ENCODE measurements at places on chromosomes 13 and 19.

DNA sequence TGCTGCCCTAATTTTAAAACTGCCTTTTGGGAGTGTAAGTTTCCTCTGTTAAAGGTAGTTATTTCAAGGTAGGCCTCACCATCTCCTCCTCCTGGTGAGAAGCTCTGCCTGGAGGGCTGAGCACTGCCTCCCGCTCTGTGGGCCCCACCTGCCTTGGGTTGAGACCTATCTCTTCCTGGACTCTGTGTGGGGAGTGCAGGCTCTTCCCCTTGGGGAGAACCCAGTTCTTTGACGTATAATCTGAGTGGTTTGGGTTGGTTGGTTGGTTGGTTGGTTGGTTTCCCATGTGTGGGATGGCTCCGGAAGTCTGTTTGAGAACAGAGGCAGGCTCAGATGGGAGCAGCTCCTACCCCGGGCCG lies 39.1 kb downstream of the ACTN4 start:
- peaks cover 99% of the 10 kb centered on the region for H3K4me1 ChIP-seq
- H3K4me3 ChIP-seq: no peak overlapping the region

- no peaks in the 10 kb centered on the region for H3K36me3 ChIP-seq
- no peak overlapping the region for H3K27ac ChIP-seq
- no peaks in the 10 kb centered on the region for H3K4me1 ChIP-seq
- H3K27me3 ChIP-seq: no peaks in the 10 kb centered on the region
- no peak for DNase-seq
Observed at GRCh38 chr13:58869566-58869965, 1238.0 kb downstream of the PCDH17 start.

GRCh38 chr13:101429733-101430132 lies 13.4 kb upstream of the NALCN start:
- no peak overlapping the region for H3K4me3 ChIP-seq
- no peaks in the 10 kb centered on the region for H3K36me3 ChIP-seq
- peaks cover 3% of the 10 kb centered on the region for H3K27me3 ChIP-seq
- H3K4me1 ChIP-seq: no peaks in the 10 kb centered on the region
- no peak overlapping the region for H3K27ac ChIP-seq
- DNase-seq: no peak

GRCh38 chr19:33297401-33298145 lies 4.8 kb downstream of the CEBPA start:
- H3K4me1 ChIP-seq: peaks cover 46% of the 10 kb centered on the region
- no peak overlapping the region for H3K27ac ChIP-seq
- no peak overlapping the region for H3K4me3 ChIP-seq
- DNase-seq: no peak
- H3K27me3 ChIP-seq: peaks cover 10% of the 10 kb centered on the region
- H3K36me3 ChIP-seq: no peaks in the 10 kb centered on the region

DNA sequence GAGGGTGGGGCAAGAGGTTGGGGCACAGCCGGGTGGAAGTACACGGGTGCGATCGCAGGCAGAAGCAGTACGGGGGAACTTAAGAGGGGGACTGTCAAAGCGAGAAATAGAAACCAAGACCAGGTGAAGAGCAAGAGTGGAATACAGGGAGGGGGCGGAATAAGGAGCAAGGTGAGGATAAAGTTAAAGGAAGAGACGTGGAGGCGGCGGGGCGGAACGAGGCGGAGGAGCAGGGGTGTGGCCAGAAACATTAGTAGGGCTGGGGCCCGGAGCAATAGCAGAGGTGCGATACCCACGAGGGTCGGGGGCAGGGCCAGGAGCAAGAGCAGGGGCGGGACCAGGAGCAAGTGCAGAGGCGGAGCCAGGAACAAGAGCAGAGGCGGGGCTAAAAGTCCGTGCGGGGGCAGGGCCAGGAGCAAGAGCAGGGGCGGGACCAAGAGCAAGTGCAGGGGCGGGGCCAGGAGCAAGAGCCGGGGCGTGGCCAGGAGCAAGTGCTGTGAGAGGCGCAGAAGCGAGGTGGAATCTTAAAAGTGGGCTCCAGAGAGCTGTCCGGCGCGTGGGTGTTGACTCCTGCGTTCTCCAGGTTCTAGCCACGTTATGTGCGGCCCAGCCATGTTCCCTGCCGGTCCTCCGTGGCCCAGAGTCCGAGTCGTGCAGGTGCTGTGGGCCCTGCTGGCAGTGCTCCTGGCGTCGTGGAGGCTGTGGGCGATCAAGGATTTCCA lies 1.2 kb downstream of the CATSPERG start:
- H3K4me3 ChIP-seq: peak overlapping the region; percentile 65
- H3K27me3 ChIP-seq: no peaks in the 10 kb centered on the region
- peak; percentile 99 for DNase-seq
- peaks cover 4% of the 10 kb centered on the region for H3K36me3 ChIP-seq
- peak overlapping the region; percentile 82 for H3K27ac ChIP-seq

DNA sequence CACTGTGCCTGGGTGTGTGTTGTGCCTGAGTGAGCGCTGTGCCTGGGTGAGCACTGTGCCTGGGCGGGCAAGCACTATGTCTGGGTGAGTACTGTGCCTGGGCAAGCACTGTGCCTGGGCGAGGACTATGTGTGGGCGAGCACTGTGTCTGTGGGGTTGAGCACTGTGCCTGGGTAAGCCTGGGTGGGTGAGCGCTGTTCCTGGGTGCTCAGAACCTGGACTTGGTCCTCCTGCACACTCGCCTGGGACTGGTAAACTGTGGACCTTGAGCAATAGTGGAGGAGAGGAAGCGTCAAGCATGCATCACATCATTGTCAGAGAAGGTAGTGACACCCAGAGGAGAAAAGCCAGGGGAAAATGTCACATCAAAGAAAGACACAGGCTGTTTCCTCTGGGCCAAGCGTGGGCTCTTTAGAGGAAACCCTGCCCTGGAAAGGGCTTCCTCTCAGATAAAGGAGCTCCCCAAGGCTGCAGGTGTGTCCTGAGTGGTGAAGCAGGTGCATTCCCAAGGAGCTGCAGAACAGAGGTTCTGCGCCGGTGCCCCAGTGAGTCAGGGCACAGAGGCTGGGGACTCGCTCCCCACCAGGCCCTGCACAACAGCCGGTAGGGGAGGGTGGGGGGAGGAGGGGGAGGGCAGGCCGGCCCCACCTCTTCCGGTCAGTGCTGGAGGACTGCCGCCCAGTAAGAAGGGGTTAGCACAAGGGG lies 141.2 kb downstream of the TEX29 start:
- DNase-seq: no peak
- H3K4me3 ChIP-seq: no peak overlapping the region
- H3K27ac ChIP-seq: no peak overlapping the region
- no peaks in the 10 kb centered on the region for H3K36me3 ChIP-seq
- no peaks in the 10 kb centered on the region for H3K4me1 ChIP-seq
- peaks cover 37% of the 10 kb centered on the region for H3K27me3 ChIP-seq

- no peaks in the 10 kb centered on the region for H3K36me3 ChIP-seq
- peaks cover 9% of the 10 kb centered on the region for H3K4me1 ChIP-seq
- H3K27me3 ChIP-seq: peaks cover 39% of the 10 kb centered on the region
- H3K4me3 ChIP-seq: no peak overlapping the region
Observed at GRCh38 chr13:113404366-113404722, 40.4 kb upstream of the GRTP1 start.

DNA sequence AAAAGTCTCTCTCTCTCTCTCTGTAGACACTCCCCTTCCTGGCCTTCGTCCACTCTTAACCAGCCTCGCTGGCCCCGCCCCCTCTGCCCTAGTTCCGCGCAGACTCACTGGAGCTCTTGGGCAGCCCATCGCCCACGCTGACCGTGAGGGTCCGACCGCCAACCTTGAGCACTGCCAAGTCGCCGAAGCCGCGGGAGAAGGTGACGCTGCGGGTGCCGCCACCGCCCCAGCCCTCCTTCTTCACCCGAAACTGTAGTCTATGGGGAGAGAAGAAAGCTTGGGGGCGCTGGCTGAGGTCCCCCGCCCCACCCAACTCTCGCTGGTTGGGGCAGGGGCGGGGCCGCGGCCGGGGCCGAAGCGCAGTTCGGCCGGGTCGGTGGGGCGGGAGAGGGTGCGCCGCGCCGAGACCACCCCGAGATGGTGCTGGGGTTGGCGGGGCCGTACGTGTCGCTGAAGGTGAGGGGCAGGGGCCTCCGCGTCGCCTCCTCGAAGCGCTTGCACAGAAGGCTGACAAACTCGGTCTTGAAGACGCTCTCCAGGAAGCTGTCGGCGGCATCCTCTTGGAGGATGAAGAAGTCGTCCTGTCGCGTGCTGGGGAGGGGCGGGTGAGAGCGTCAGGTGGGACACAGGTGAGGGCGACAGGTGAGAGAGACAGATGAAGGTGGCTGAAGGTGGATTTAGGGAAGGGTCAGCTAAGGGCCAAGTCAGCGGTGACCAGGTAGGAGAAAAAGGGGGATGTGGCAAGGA lies 12.6 kb upstream of the ZNF414 start:
- peaks cover 69% of the 10 kb centered on the region for H3K36me3 ChIP-seq
- H3K27me3 ChIP-seq: no peaks in the 10 kb centered on the region
- H3K4me1 ChIP-seq: peaks cover 11% of the 10 kb centered on the region
- H3K27ac ChIP-seq: peak overlapping the region; percentile 87

DNA sequence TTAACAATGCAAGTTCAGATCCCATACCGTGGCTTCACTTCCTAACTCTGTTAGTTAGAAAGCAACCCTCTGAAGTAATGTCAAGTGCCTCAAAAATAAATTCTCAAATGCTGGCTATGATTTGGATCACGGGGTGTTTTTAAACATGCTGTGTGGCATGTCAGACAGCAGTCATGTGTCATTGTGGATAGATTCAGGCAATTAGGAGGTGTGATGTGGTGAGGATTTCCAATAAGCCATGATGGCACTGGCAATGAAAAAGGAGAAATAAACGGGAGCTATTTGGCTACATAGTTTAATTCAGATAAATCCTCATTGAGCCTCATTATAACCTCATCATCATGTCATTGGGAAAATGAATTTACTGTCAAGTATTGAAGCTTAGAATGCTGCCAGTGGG lies 130.3 kb downstream of the ATP8A2 start:
- no peaks in the 10 kb centered on the region for H3K4me1 ChIP-seq
- H3K36me3 ChIP-seq: no peaks in the 10 kb centered on the region
- DNase-seq: no peak
- H3K4me3 ChIP-seq: no peak overlapping the region
- peaks cover 5% of the 10 kb centered on the region for H3K27me3 ChIP-seq

GRCh38 chr19:10565028-10565566 lies 713 bp downstream of the KRI1 start:
- peaks cover 33% of the 10 kb centered on the region for H3K4me1 ChIP-seq
- peak overlapping the region; percentile 87 for H3K27ac ChIP-seq
- peak; percentile 68 for DNase-seq
- peaks cover 24% of the 10 kb centered on the region for H3K36me3 ChIP-seq
- peak overlapping the region; percentile 89 for H3K4me3 ChIP-seq

DNA sequence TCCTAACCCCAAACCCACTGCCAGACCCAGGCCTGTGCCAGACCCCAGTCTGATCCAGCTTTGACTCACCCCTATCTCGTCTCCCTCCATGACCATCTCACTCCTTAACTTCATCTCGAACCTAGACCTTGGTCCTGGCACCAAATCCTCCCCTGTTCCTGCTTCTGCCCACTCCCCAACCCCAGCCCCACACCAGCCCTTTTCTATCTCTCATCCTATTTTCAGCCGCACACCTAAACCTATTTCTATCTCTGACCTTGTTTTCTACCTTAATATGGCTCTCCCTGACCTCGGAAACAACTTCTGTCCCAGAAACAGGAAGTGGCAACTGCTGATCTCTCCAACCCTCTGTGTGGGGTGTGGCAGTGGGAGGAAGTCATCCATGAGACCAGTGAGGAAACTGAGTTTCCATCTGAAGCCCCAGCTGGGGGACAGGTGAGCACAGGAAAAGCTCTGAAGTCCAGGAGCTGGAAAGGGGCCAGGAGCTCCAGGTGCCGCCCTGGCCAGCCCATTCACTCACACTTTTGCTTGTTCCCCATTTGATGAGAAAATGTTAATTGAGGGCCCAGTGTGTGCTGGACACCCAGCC lies 13.7 kb downstream of the PTH2 start:
- no peak overlapping the region for H3K27ac ChIP-seq
- no peaks in the 10 kb centered on the region for H3K36me3 ChIP-seq
- DNase-seq: no peak

GRCh38 chr13:21130116-21130515 lies 46.2 kb downstream of the SKA3 start:
- H3K36me3 ChIP-seq: no peaks in the 10 kb centered on the region
- H3K4me1 ChIP-seq: no peaks in the 10 kb centered on the region
- H3K4me3 ChIP-seq: no peak overlapping the region
- H3K27me3 ChIP-seq: no peaks in the 10 kb centered on the region
- H3K27ac ChIP-seq: no peak overlapping the region
- DNase-seq: no peak

GRCh38 chr13:97946951-97947588 lies 6.4 kb upstream of the IPO5 start:
- DNase-seq: no peak
- H3K4me3 ChIP-seq: no peak overlapping the region
- no peaks in the 10 kb centered on the region for H3K36me3 ChIP-seq
- no peak overlapping the region for H3K27ac ChIP-seq

DNA sequence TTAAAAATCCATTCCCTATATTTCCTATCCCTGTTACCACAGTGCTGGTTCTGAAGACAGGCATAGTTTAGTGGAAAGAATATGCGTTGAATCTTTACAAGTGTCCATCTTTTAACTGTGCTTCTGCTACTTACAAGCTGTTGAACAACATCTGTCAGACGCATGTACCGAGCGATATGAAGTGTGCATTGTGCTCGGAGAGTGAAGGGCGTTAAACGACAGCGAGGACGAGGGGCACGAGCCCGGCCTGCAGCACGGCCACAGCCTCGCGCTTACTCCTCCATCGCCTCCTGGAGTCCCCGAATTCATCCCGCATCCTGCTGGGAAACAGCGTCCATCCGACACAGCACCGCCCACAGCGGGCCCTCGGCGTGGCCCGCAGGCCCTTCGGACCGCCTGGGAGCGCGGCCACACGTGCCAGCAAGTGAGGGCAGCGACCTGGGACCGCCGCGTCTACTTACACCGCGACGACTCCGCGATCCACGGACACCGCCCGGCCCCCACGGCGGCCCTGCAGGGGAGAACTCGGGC lies 514 bp downstream of the PCID2 start:
- DNase-seq: peak; percentile 66
- peaks cover 29% of the 10 kb centered on the region for H3K36me3 ChIP-seq
- peak overlapping the region; percentile 99 for H3K27ac ChIP-seq
- H3K27me3 ChIP-seq: no peaks in the 10 kb centered on the region
- peak overlapping the region; percentile 86 for H3K4me3 ChIP-seq

- no peak overlapping the region for H3K27ac ChIP-seq
- H3K27me3 ChIP-seq: peaks cover 11% of the 10 kb centered on the region
- no peak overlapping the region for H3K4me3 ChIP-seq
Observed at GRCh38 chr19:4538601-4538954, 1.3 kb downstream of the LRG1 start.

GRCh38 chr13:91792054-91792453 lies 393.6 kb downstream of the GPC5 start:
- H3K4me3 ChIP-seq: no peak overlapping the region
- DNase-seq: no peak
- H3K27ac ChIP-seq: no peak overlapping the region
- no peaks in the 10 kb centered on the region for H3K36me3 ChIP-seq
- no peaks in the 10 kb centered on the region for H3K27me3 ChIP-seq
- H3K4me1 ChIP-seq: no peaks in the 10 kb centered on the region

GRCh38 chr19:41933693-41934426 lies 5.6 kb upstream of the ERFL start:
- no peak for DNase-seq
- peaks cover 5% of the 10 kb centered on the region for H3K4me1 ChIP-seq
- no peak overlapping the region for H3K27ac ChIP-seq
- H3K36me3 ChIP-seq: no peaks in the 10 kb centered on the region
